ENCODE measurements at places on chromosomes 2 and 18. TPM values are rescaled to one million over a fixed set of nuclear protein-coding genes. Genes with fewer than 3 reads are reported as not detected.

Gene HOXD1
- not detected for total RNA-seq

GRCh38 chr2:158140201-158140600, 38.5 kb downstream of the UPP2 start:
- DNase-seq, result no peak

DNA sequence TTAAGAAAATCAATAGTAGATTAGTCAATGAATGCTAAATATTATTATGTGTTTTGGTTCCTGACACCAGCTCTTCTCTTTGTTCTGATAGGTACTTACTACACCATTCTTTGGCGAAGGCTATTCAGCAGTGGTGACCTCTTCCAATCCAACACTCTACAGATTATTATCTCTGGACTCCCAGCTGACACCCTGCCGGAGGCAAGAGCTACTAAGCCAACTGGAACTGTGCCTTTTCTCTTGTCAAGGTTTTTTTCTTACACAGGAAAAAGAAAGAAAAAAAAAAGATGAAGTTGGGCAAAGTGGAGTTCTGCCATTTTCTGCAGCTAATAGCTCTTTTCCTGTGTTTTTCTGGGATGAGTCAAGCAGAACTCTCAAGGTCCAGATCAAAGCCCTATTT, 11.7 kb downstream of the CDH7 start:
- DNase-seq, result no peak

DNA sequence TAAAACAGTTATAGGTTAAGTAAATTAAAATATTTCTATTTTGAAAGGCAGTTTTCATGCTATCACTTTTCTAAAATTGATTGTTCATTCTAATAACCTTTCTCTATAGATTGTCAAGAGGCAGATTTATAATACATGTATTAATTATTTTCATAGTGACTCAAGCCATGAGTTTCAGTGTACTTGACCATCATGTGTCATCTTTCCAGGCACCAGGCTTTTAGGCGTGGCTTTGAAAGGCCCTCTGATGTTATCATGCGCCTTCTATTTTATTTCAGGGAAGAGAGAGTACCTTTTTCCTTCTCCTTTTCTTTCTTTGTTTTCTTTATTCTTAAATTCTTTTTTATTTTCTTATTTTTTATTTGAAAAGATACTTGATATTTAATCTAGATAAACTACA, 128.3 kb upstream of the ETAA1 start:
- DNase-seq, result no peak

DNA sequence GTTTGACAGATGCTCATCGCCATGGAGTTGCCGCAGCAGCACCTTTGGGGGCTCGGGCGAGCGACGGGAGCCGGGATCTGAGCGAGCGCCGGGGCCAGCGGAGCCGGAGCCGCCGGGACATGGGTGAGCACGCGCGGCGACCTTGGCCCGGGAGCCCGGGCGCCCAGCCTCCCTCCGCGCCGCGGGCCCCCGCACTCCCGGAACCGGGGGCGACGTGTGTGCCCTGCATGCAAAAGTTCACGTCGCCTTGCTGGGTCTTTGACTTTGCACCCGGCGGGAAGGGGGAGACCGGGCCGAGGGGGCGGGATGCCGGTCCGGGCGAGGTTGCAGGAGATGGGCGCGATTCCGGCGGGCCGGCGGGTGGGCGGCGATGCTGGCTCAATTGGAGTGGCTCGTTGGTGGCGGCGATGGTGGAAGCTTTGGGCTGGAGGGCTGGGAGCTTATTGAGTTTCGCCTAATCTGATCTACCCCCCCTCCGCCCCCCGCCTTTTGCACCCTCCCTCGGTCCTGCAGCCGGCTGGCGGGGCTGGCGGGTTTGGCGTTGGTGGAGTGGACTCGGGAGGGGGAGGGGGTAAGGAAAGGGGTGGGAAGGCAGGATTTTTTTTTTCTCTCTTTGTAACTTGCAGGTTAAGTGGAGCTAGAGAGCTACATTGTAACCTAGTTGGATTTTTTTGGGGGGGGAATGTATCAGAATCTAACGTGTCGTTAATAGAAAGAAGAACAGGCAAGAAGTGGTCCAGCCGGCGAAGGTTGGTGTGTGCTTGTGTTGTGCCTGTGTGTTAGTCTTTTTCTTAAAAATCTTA, at the start of gene SETBP1:
Gene SETBP1 (plus strand): TSS at position 616 of the 803 bp plus-strand sequence. CDS start 20,459 bp downstream, outside the sequence.
- peak; percentile 83 for DNase-seq

- peak; percentile 35 for DNase-seq
Measured at GRCh38 chr2:23495661-23496114, 110.7 kb downstream of the KLHL29 start.

DNA sequence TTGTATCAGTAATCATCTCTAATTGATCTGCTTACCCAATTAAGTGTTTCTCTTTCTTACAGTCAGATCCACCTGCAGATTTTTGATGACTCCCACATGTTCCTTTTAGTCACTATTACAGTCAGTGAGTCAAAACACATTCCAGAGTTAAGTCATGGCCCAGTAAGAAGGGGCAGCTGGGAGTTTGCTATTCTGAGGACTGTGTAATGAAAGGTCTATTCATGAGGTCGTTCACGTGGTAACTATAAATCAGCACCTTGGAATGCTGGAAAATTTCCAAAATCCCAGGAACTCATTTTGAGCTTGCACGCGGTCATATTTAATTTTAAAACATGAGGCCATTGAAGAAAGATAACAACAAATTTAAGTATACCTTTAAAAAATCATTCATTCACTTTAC, 252.5 kb downstream of the XIRP2 start:
- DNase-seq, result no peak

Gene SS18
- 34.9 TPM for total RNA-seq

DNA sequence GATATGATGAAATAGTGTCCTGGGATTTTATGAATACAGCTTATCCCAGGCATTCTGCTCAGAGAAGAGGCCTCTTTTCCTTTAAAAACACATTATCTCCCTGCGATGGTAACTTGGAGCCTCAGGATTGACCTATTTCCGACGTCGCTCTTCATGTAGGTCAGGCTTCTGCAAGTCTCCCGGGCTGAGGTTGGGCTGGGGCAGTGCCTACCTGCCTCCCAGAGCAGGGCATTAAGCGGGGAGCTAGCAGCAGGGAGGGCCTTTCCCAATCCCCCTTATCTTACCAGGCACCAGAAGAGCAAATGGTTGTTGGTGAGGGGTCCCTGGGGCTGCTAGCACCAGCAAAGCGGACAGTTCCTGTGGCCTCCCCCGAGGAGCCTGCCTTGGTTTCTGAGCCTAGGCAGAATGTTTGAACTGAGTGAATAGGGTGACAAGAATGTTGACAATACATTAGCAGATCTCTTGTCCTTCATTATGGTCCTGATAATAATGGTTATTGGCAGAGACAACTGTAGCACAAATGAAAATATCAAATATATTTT, 60.2 kb downstream of the TRPM8 start:
- DNase-seq, result no peak

Gene IMMT
- 56.9 TPM for total RNA-seq

DNA sequence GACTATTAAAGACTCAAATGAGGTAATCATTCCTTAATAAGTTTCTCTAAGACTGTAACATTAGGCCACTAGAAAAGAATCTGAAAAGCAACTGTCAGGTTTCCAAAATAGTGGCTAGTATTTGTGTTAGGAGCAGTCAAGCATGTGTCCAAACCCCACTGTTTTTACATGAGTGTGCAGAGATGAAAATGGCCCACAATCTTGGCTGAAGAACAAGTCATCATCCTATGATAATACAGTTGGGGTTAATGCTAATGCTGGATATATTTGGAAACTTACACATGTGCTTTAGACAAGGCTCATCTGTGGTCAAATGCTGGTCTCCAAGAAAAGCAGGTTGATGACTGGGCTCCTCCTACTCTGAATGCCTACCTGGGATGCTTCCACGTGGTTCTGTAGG, 73.6 kb downstream of the MAIP1 start:
- no peak for DNase-seq

GRCh38 chr2:110120171-110121051, 4.8 kb upstream of the MALL start:
- DNase-seq, result no peak

- no peak for DNase-seq
Measured at GRCh38 chr2:96529376-96530143, 7.0 kb upstream of the ARID5A start.

- DNase-seq, result no peak
Measured at GRCh38 chr18:8175501-8176061, 433.7 kb upstream of the RAB12 start.

DNA sequence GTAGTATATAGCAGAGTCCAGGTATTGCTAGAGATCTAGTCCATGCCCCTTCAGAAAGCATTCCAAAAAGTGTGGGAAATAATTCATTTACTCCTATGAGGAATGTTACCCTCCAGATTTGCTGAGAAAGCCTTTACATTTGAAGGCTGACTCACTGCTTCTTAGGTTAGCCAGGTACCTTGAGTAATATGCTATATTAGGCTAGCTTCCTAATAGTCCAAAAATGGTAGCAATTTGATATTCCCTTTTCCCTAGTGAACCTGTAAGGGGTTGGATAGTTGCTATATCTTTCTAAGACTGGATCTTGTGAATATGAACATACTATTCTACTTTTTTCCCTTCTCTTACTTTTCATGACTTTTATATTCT, 63.6 kb downstream of the SPOPL start:
- no peak for DNase-seq

Gene GCFC2
- total RNA-seq, result 10.9 TPM

GRCh38 chr2:73997813-73998212, 13.1 kb downstream of the TET3 start:
- DNase-seq, result no peak

- DNase-seq, result no peak
Measured at GRCh38 chr2:199806179-199806578, 44.8 kb downstream of the FTCDNL1 start.

GRCh38 chr2:98634406-98635092, 26.2 kb downstream of the UNC50 start:
- DNase-seq, result no peak

DNA sequence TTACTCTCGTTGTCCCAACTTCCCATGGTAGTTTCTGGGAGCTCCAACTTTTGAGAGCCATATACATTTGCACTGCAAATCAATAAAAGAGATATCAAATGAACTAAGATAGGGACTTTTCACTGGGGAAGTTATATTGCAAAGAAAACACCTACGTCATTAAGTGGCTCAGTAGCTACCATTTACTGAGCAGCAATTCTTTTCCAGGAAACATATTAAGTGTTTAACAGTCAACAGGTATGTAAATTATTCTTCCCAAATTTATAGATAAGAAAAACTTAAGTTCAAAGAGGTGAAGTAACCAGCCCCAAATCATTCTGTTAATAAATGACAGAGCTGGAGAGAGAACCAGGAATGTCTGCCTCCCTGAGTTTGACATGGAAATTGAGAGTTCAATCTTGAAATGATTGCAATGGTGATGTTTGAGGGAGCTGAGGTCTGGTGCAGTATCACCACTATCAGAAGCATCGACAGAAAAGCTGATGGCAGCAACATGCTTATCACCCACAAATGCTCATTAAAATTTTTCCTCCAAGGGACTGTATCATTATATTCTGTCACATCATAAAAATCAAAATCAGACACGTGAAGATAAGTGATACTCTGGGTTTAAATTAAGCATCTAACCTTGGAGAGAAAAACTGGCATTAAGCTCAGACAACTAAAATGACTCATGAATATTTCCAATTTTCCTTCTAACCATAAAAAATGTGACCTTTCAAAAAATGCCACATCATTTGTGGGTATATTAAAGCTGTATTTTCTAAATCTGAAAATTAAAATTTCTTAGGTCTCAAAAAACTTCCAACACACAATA, 43.4 kb downstream of the GAREM1 start:
- no peak for DNase-seq

GRCh38 chr2:64362562-64363026, 91.4 kb upstream of the LGALSL start:
- peak; percentile 67 for DNase-seq

GRCh38 chr2:189393440-189394111, 47.7 kb upstream of the WDR75 start:
- no peak for DNase-seq

GRCh38 chr18:10169814-10170213, 256.0 kb downstream of the VAPA start:
- DNase-seq, result no peak

Gene SPAG16
- 9.0 TPM for total RNA-seq

DNA sequence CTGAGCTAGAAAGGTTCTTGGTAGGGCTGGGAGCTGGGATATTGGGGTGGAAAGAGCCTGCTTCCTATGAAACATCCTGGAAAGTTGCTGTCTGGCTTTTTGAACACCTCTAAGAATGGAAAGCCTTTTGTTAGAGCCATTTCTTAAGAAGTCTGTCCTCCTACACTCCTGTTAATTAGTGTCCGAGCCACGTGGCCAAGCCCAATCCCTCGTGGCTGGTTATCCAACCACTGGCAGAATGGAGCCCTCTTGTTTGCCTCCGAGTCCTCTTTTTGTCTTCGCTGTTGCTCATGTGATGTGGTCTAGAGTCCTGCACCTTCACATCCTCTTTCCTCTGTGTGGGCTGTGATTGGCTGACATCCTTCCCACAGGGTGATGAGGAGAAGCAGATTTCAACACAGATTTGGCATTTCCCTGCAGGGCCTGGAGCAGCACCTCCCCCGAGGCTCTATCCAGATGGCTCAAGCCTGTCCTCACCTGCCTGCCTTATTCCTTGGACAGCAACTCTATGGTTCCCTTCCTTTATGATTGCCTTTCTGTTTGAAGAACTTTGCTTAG, 8.2 kb upstream of the TOGARAM2 start:
- DNase-seq, result no peak

DNA sequence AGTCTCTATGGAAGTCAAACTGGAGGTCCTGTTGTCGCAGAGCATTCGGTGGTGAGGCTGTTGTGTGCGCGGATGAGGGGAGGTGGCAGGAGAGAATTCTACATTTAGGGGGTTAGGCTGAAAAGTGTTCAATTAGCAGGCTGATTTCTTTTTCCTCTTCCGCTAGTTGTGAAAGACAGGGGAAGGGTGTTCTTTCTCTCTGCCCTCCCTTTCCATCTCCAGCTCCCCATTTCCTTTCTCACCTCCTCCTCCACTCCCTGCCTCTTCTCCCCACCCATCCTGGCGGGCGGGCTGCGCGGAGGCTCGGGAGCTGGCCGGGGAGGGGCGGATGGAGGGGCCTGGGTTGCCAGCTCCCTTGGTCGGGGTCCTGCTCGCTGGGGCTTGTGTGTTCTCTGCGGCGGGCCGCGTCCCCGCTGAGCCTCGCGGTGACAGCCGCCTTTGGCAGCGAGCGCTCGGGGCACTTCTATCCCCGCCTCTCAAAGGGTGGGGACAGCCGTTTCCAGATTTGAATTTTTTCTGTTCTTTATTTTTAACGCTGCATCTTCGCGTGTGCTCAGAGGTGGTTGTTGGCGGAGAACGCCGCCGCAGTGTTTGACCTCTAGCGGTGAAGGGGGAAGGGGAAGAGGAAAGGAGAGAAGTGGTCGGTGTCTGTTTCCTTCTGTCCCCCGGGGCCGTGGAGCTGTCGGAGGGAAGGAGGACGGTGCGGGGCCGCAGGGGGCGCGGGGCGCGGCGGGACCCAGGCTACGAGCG, 3.6 kb downstream of the SOX11 start:
- DNase-seq, result no peak

- no peak for DNase-seq
Measured at GRCh38 chr2:181036848-181037603, 56.6 kb downstream of the UBE2E3 start.

- DNase-seq, result no peak
Measured at GRCh38 chr2:182302174-182302573, 124.7 kb downstream of the PDE1A start.

- DNase-seq, result no peak
Measured at GRCh38 chr2:149857344-149857743, 269.8 kb upstream of the MMADHC start.

Gene GALNT1
- total RNA-seq, result 45.8 TPM

All from right lobe of liver (tissue), 6 donors.